HL-60 (cell line): ENCODE measurements at places on chromosomes 4 and X.

- DNase-seq: no peak
Observed at GRCh38 chrX:133497356-133497755, 82.1 kb upstream of the GPC4 start.

DNA sequence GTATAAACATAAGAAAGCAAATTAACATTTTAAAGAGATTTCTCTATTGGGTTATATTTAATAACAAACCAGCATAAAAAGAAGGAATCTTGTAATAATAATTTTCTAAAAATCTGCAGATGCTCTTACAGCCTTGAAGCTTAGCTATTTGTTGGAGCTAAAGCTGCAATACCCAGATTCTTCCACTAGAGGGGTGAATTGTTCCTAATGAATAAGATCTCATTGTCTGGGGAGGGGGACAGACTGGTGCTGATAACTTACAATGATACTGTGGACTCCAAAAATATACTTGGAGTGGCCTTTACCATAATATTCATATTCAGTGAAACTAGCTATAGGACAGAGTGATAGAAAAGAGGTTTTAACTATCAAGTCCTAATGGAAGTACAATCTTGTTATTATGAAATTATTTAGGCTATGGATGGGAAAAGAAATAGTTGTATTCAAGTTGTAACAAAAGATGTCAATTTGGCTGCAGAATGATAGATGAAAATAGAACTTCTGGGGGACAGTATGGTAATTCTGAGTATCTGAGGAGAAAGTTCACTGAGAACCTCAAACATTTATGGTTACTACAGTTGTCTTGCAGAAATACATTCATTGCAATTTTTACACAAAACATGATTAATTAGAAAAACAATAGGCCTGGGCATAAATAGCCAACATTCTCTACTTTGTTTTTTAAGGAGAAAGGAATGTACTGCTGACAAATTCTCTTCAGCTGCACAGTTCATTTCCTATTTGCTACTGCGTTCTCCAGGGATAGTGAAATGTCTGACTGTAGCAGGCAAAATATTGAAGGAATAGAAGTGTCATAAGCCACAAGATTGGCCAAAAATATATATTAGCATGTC lies 443.3 kb downstream of the GBA3 start:
- peak; percentile 18 for DNase-seq

GRCh38 chr4:55002431-55002830 lies 123.0 kb downstream of the KDR start:
- DNase-seq: no peak

GRCh38 chrX:39813631-39814277 lies 284.0 kb downstream of the BCOR start:
- no peak for DNase-seq
